EL (cell line): ENCODE measurements at places on chromosomes 6 and 20.

DNA sequence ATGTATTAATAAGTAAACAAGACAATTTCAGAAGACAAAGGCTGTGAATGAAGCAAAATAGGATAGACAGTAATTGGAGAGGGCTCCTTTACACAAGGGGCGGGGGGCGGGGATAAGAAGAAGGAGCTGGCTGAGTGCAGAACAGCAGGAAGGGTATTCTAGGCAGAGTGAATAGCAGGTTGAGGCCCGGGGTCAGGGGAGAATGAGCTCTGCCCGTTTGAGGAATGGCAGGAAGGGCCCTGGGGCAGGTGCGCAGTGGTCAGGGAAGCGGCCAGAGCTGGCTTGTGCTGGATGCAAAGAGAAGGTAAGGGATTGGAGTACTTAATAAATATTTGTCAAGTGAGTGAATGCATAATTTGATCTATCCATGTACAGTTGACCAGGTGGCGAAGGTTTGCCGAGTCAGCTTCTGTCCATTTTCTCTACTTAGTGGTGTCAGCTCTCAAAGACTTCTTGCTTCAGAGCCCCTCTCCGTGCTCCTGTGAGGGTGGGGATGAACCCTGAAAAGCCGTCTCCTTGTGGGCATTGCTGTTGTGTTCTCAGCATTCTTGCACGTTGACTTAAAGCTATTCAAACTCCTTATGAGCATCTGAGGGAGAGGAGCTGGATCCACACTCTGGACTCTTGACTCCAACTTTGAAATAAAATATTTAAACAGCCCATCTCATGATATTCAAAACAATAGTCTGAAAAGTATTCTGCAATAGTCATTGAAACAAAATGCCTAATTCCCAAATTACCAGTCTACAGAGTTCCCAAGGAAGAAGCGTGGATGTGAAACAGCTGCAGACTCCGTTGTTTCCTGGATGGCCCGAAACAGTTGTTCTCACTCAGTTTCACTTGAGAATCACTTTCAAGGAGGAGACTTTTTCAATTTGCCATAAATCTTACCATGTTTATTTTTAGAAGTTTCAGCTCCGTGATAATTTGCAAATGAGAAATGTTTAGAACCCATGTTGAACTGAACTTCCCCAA is 105.1 kb downstream of the EDN3 start:
- DNase-seq, result no peak

- DNase-seq, result no peak
Observed at GRCh38 chr20:53678990-53679596, 85.5 kb upstream of the ZNF217 start.

GRCh38 chr6:152727507-152727906 is 23.1 kb upstream of the VIP start:
- DNase-seq, result no peak

DNA sequence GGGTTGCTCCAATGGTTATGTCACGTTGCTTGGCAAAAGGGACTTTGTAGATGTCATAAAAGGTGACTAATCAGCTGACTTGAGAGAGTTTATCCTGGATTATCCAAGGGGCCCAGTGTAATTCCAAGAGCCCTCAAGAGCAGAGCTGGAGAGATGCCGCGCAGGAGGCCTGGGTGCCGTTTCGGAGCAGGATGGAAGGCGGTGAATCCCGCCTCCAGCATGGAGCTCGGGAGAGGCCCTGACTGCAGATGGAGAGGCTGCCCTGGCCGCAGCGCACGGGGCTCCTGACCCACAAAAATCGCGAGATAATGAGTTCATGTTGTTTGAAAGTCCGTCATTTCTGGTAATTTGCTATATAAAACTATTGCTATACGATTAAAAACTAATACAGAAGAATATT is 219.8 kb downstream of the ZDHHC14 start:
- no peak for DNase-seq

- no peak for DNase-seq
Observed at GRCh38 chr6:4768815-4769214, 7.4 kb upstream of the CDYL start.

DNA sequence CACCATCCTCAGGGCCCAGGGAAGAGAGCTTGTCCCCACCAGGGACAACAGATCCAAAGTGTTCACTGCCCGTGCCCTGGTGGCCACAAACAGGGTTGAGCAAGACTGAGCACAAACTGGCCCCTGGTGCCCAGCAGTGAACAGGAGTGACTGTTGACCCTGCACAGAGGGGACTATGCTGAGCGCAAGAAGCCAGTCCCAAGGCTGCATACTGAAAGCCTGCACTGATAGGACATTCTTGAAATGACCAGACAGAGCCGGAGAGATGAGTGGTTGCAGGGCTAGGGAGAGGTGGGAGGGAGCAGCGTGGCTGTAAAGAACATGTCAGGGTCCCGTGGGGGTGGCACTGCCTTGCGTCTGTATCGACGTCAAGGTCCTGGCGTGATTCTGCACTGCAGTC is 2.9 kb upstream of the FNDC11 start:
- DNase-seq, result peak; percentile 41

GRCh38 chr6:155418017-155418761 is 37.5 kb downstream of the NOX3 start:
- peak; percentile 80 for DNase-seq

GRCh38 chr20:12535316-12535715 is 473.5 kb upstream of the SPTLC3 start:
- no peak for DNase-seq

DNA sequence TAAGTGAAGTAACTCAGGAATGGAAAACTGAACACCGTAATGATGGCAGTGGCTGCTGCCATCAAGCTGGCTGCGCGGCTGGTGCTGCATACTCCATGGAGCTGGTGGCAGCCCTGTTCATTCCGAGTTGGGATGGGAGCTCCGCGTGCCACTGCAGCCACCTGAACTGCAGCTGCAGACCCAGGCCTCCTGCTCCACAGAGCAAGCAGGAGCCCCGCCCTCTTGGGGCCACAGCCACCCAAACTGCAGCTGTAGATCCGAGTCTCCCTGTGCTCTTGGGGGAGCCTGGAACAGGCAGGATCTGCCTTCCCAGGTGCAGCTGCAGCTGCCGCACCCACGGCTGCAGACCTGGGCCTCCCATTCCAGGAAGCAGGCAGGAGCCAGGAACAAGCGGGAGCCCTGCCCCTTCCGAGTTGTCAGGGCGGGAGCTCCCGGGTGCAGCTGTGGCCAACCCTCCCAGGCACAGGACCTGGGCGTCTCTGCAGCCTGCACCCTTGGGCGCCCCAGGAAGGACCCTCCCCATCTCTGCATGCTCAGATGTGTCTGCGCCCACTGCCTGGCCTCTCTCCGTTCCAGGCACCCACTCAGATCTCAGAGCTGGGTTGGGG is 120.2 kb downstream of the GMPR start:
- DNase-seq, result no peak

- DNase-seq, result peak; percentile 95
Observed at GRCh38 chr6:57316581-57317059, 810 bp upstream of the PRIM2 start.

GRCh38 chr20:23335521-23335920 is 15.1 kb upstream of the NXT1 start:
- DNase-seq, result no peak

DNA sequence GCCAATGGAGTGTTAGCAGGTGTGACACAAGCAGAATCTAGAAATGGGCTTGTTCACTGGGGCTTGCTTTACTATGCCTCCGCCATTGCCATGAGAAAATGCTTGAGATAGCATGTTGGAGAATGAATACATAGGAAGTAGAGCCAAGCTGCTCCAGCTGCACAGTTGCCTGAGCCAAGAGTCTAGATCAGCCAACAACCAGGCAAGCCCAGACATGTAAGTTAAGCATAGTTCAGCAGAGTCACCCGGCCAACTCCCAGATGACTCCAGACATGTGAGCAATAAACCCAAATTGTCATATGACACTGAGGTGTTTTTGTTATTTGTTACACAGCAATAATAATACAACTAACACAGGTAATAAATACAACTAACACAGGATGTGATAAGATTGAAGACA is 167.9 kb downstream of the HAO1 start:
- peak; percentile 1 for DNase-seq

DNA sequence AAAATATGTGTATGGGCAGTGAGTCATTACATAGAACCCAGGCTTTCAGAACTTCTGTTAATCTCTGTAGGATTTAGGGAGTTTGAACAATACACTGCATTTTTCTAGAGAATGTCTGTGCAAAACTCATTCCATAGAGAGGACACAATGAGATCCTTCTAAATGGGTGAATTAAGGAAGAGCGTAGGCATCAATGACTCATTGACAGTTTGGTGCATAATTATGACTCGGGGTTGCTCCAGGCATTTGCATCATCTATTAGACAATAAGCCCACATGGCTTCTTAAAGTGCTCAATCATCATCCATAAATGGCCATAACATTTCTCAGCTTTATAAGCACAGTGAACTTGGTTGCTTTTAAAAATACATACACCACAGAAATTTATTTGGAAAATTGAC is 625.5 kb downstream of the CDH26 start:
- DNase-seq, result no peak

DNA sequence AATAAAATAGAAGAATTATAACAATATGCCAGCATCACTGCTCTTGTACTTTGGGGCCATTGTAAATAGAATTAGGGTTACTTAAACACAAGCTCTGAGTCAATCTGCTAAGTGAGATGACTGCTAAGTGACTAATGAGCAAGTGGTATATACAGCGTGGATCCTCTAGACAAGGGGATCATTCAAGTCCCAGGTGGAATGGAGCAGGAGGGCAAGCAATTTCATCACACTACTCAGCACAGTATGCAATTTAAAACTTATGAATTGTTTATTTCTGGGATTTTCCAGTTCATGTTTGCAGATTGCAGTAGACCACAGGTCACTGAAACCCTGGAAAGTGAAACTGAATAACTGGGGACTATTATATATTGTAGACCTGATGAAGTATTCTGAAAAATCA is 235.3 kb downstream of the BTBD3 start:
- no peak for DNase-seq

DNA sequence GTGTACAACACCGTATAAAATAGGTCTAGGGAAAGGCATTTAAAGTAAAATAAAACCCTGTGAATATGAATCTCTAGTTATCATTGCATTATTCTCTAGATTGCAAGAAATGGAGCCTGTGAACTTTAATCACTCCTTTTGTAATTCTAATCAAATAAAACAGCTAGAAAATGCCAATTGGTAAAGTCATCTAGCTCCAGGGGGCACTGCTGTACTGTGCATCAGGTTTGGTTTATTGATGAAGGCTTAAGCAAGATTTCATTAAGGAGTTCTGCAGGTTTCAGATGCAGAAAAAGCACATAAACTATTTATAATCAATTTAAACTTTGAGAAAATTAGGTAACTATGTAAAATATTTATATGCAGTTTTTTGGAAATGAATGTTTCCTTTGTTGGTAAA is 645.0 kb downstream of the PHF3 start:
- no peak for DNase-seq

GRCh38 chr6:160355001-160355400 is 6.8 kb downstream of the SLC22A3 start:
- DNase-seq, result peak; percentile 41

DNA sequence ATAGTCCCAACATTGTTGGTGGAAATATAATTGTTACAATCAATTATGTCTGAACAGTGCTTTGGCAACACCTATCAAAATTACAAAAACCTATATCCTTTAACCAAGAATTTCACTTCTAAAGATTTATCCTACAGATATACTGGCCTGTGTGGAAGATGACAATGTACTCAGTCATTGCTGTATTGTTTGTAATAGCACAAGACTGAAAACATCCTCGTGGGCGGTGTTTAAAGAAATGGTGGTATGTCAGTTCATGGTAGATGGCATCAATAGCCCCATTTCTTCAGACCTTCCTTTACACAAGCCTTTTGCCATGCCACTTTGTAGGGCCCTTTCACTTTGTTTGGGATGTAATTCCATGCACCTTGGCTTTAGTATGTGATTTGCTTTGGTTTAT is 9.8 kb upstream of the TPBG start:
- no peak for DNase-seq

DNA sequence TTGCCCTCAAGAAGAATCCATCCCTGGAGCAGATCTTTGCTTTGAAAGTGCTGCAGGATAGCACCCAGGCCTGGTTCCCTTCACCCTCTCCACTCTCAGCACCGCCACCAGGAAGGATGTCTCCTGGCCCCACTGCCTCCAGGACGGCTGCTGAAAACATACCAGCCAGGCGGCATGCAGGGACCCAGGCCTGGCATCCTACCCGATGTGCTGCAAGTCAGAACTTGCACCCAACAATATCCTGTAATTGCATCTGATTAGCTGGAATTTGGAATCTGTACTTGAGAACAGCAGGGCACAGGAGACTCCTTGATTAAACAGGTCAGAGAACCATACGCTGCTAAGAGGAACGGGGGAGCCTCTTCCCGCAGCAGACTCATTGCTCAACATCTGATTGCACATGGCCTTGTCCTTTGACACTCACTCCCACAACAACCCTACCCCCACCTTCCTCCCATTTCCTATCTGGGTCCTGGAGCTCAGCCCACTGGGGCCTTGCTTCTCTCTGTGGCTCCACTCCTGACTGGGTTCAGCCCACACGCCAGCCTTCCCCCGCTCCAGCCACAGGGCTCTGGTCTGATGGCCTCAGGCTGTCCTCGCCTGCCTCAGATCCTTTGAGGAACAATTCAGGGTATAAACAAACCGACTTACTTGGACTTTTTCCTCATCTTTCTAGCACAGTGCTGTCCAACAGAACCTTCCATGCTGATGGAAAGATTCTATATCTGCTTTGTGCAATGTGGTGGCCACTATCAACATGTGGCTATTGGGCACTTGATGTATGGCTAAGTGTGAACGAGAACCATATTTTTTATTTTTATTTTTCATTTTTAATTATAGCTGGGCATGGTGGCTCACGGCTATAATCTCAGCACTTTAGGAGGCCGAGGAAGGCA is 78.0 kb downstream of the FGD2 start:
- peak; percentile 30 for DNase-seq

- peak; percentile 6 for DNase-seq
Observed at GRCh38 chr6:75438013-75438431, 55.6 kb downstream of the FILIP1 start.

GRCh38 chr6:15290067-15290680 is 44.3 kb downstream of the JARID2 start:
- DNase-seq, result no peak

DNA sequence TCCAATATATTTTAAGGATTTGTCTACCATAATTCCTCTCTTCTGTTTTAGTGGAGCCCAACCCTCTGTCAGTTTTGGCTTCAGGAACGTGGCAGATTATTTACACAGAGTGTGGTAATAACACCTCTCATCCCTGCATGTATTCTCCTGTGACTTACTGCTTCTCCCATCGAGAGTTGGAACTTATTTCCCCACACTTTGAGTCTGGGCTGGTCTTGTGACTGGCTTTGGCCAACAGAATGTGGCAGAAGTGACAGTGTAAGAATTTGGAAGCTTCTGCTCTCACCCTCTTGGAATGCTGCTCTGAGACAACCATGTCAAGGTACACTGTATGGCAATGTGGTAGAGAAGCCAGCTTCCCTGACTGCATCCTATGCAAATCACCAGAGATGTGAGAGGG is 407.7 kb downstream of the EPM2A start:
- no peak for DNase-seq
